ENCODE measurements at places on chromosomes 6 and 20.

GRCh38 chr6:80548532-80548931, 442.1 kb downstream of the BCKDHB start:
- no peaks in the 10 kb centered on the region for H3K27me3 ChIP-seq
- H3K36me3 ChIP-seq, result no peaks in the 10 kb centered on the region
- peaks cover 20% of the 10 kb centered on the region for H3K4me1 ChIP-seq
- H3K27ac ChIP-seq, result peak overlapping the region; percentile 59
- no peak overlapping the region for H3K4me3 ChIP-seq

- H3K36me3 ChIP-seq, result no peaks in the 10 kb centered on the region
- H3K27ac ChIP-seq, result no peak overlapping the region
- H3K27me3 ChIP-seq, result no peaks in the 10 kb centered on the region
- peak; percentile 14 for DNase-seq
Observed at GRCh38 chr6:140385679-140386078, 1011.2 kb upstream of the CITED2 start.

DNA sequence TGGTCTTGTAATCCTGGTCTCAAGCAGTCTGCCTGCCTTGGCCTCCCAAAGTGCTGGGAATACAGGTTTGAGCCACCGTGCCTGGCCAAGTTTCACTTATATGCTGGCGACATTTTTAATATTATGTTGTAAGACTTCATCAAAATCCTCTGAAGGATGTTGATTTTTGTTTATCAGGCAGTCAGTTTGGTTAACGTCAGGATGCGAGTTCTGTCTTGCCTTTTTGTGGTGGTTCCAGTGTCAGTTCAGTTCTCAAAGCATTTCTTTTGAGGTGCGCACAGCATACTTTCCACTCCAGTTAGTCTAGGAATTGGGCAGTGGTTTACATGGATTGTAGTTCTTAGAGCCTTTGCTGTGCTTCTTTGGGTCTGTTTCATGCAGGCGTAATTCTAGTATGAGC, 24.9 kb downstream of the SCAF8 start:
- H3K36me3 ChIP-seq, result peaks cover 2% of the 10 kb centered on the region
- H3K4me1 ChIP-seq, result peaks cover 3% of the 10 kb centered on the region
- H3K4me3 ChIP-seq, result no peak overlapping the region
- no peak overlapping the region for H3K27ac ChIP-seq

DNA sequence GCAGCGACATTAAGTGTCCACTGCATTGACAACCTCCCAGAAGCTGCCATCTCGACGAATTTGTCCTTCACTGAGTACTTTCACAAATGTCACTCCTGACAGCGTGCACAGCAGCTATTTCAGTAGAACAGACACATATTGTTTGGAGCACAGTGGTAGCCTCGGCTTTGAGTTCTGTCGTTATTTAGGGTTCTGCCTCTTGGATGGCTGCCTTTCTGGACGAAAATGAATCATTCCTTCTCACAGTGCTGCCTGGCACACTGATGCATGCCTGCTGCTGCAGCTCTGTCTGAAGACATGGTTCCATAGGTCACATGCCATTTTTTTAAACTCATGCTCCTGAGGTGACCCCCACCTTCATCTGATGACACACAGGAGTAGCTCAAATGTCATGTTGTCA, 477.0 kb downstream of the C6orf118 start:
- no peaks in the 10 kb centered on the region for H3K27me3 ChIP-seq
- no peak overlapping the region for H3K27ac ChIP-seq
- no peaks in the 10 kb centered on the region for H3K4me1 ChIP-seq
- no peak for DNase-seq
- no peaks in the 10 kb centered on the region for H3K36me3 ChIP-seq
- no peak overlapping the region for H3K4me3 ChIP-seq

- peak overlapping the region; percentile 35 for H3K27ac ChIP-seq
- H3K4me1 ChIP-seq, result peaks cover 13% of the 10 kb centered on the region
- DNase-seq, result peak; percentile 38
- no peaks in the 10 kb centered on the region for H3K36me3 ChIP-seq
Observed at GRCh38 chr20:44137266-44137801, 49.7 kb downstream of the JPH2 start.

- H3K27me3 ChIP-seq, result no peaks in the 10 kb centered on the region
- no peak overlapping the region for H3K27ac ChIP-seq
- H3K4me3 ChIP-seq, result no peak overlapping the region
- peaks cover 2% of the 10 kb centered on the region for H3K4me1 ChIP-seq
- peaks cover 10% of the 10 kb centered on the region for H3K36me3 ChIP-seq
Observed at GRCh38 chr20:38454556-38455473, 17.8 kb upstream of the RALGAPB start.

DNA sequence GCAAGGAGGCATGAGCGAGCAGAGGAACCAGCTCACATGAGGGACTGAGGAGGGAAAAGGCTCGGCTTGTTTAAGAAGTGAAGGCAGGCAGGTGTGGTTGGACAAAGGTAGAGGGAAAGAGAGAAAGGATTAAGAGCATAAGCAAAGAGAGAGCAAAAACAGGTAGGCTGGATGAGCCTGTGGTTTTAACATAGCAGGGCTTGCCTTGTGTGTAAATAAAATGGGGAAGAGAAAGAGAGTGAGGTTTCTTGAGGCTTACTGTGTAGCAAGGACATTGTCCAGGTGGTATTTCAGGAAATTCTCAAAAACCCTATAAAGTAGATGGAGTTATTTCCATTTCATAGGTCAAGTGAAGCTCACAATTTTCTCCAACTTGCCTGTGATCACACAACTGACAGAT, 93.9 kb upstream of the HDAC2 start:
- H3K27ac ChIP-seq, result no peak overlapping the region
- peaks cover 6% of the 10 kb centered on the region for H3K4me1 ChIP-seq
- DNase-seq, result no peak
- H3K36me3 ChIP-seq, result no peaks in the 10 kb centered on the region

DNA sequence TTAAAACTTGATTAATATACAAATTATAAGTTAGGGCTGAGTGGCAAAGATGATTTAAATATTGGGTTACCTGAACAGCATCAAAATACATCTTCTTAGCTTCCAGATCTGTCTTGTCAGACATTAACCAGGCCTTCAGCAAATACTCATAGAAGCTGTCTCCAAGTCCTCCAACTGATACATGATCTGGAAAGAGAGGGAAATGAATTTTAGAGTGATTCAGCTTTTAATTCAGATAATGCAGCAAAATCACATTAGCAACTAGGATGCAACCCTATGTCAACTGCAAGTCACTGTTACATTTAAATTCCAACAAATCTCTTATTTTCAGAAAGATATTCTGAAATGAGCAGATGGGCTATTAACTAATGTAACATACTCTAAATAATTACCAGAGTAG, 115.2 kb upstream of the FAM184A start:
- H3K27me3 ChIP-seq, result no peaks in the 10 kb centered on the region
- H3K27ac ChIP-seq, result no peak overlapping the region
- DNase-seq, result no peak
- H3K4me3 ChIP-seq, result no peak overlapping the region

DNA sequence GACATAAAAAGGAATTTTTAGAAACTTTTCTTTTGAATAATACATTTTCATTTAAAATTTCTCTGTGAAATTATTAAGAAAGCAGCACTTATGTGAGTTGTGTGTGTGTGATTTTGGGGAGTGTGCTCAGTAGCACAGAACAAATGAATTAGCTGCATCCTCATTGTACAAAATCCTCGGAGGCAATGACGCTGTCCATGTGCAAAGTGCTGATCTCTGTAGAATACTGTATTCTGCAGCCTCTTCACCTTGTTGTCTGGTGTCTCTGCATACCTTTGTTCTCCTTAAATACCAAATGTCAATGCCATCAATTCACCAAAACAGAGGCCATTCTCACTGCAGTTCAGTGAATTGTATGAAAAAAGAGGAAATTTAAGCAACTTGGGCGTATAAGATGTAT, 838.4 kb downstream of the QKI start:
- DNase-seq, result no peak
- H3K36me3 ChIP-seq, result no peaks in the 10 kb centered on the region
- no peaks in the 10 kb centered on the region for H3K27me3 ChIP-seq
- no peak overlapping the region for H3K27ac ChIP-seq

- no peaks in the 10 kb centered on the region for H3K27me3 ChIP-seq
- H3K4me1 ChIP-seq, result no peaks in the 10 kb centered on the region
- no peak overlapping the region for H3K4me3 ChIP-seq
- no peak for DNase-seq
Observed at GRCh38 chr6:48959251-48960060, 503.6 kb downstream of the MMUT start.
